Dermis microvascular lymphatic vessel endothelial cell (primary cell): ENCODE measurements at places on chromosomes 1 and 21.
A peak's percentile ranks its signal among the peaks of the same experiment; 100 is the strongest.

GRCh38 chr1:8463144-8463927 lies 145.4 kb downstream of the SLC45A1 start:
- DNase-seq: peak; percentile 74

DNA sequence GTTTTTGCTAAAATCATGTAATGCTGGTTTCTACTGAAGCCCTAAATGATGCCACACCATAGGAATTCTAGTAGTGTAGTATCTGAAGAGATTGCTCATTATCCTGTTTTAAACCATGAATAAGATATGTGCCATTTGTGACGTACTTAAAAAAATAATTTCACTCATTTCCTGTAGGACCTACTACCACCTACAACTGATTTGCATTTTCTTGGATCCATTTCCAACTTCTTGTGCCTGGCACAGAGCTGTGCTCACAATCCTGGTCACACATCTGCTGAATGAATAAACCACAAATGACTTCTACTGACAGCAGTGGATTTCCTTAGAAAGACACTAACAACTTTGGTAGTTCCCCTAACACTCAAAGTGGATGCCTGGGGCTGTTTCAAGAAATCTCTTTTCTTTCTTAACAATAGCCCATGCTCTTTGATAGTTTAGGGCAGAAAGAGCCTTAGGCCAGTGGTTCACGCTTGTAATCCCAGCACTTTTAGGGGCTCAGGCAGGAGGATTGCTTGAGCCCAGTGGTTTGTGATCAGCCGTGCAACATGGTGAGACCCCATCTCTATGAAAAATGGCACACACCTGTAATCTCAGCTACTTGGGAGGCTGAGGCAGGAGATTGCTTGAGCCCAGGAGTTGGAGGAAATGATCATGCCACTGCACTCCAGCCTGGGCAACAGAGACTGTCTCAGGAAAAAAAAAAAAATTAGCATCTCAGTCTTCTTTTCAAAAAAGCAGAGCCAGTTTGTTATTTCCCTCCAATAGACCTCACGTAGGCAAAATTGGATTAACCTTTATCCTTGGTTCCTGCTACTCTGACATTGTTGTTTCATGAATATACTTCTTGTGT lies 13.0 kb upstream of the BATF3 start:
- DNase-seq: peak; percentile 4

DNA sequence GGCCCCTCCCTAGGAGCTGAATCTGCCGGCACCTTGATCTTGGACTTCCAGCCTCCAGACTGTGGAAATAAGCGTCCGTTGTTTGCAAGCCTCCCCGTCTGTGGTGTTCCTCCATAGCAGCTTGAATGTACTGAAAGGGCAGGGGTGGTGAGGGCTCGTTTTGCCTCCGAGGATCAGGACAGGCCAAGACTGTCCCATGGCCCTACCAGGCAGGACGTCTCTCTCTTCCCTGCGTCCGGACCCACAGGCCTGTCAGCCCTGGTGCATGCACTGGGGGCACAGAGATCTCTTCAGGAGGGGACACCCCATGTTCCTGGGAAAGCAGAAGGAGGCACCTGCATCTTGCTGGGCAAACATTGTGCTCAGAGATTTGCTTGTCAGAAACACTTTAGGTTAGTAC lies 156.3 kb upstream of the C1orf174 start:
- DNase-seq: no peak

DNA sequence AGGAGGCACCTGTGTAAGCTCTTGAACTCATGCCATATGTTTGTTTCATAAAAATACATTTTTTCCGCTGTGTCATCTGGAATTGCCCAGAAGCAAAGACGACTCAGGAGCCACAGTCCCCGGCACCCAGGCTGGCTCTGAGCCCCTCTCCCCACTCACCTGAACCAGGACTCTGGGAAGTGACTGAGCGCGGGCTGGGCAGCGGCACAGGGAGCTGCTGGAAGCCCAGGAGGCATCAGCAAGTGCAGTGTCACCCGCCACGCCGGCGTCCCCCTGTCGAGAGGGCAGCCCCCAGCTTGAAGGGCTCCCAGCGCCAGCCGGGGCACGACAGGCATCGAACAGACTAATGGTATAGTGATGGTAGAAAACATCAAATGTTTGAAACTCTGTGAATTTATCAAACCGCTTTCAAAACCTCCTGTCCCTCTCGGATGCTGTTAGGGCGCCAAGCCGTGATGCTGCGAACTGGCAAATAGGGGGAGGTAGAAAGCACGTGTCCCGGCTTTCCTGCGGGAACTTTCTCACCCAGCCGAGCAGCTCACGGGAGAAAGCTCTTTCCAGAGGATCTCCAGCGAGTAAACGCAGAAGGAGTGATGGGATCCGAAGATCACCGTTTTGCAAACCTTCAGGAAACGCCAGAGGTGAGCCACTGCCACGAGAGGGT lies 57.8 kb upstream of the COL18A1 start:
- DNase-seq: no peak

DNA sequence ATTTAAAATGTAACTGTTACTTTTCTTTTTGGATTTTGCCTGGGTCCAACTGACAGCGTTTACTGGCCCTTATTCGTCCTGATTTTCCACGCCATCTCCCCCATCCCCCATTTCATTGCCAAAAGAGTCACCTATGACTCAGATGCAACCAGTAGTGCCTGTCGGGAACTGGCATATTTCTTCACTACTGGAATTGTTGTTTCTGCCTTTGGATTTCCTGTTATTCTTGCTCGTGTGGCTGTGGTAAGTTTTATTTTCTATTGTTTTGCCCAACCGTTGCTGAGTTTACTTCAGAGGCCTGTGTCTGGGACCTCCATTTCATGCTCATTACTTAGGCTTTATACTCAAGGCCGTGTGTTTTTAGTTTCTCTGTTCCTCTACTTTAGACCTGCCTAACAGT lies 9.3 kb downstream of the LEPR start:
- peak; percentile 96 for DNase-seq

GRCh38 chr21:17797967-17798366 lies 21.2 kb downstream of the C21orf91 start:
- DNase-seq: no peak

DNA sequence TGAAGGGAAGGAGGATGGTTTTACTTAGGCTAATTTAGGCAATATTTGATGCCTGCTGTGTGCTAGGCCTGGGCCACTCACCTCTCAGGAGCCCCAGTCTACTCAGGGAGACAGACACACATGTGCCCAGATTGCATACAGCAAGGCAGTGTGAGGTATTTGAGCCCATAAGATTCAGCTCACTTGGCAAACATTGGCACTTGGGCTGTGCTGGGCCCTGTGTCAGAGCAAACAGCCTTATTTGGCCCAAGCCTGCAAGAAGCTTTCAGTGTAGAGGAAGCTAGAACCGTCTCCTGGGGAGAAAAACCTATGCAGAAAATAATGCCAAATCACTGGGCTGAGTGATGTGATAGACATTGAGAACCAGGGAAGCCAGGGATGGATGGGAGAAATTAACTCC lies 3.9 kb upstream of the SYNC start:
- no peak for DNase-seq

GRCh38 chr1:153510984-153511410 lies 24.8 kb downstream of the S100A6 start:
- peak; percentile 87 for DNase-seq

DNA sequence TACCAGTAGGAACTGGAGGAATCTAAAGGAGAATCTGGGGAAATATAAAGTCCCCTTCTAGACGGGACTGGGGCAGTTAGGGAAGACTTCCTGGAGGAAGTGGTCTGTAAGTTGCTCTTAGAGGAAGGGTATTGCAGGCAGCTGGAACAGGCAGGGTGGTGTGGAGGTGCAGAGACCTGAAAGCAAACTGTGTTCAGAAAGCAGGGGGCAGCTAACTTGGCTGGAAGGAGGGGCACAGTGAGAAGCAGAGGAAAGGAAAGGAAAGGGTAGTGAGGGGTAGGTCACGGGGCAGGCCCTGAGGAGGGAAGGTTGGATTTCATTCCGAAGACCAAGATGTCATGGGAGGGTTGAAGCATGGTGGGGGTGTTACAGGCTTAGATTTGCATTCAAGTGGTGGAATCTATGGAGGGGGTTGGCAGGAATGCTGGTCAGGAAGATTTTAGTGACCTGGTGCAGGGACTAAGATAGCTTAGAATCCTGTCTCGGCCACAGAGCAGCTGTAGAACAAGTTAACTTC lies 240.7 kb downstream of the FOXD2 start:
- no peak for DNase-seq
